ENCODE measurements at places on chromosomes 12 and 14.

- DNase-seq = no peak
These were observed 96.1 kb downstream of the CCDC91 start for GRCh38 chr12:28286352-28286751.

- no peak for DNase-seq
These were observed 262.3 kb downstream of the NUAK1 start for GRCh38 chr12:105876396-105876927.

DNA sequence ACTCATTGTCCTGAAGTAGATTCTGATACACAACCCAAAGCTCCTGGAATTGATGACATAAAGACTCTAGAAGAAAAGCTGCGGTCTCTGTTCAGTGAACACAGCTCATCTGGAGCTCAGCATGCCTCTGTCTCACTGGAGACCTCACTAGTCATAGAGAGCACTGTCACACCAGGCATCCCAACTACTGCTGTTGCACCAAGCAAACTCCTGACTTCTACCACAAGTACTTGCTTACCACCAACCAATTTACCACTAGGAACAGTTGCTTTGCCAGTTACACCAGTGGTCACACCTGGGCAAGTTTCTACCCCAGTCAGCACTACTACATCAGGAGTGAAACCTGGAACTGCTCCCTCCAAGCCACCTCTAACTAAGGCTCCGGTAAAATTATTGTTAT is 63.8 kb downstream of the RAD52 start:
- no peak for DNase-seq

GRCh38 chr12:24533716-24534352 is 415.1 kb downstream of the BCAT1 start:
- no peak for DNase-seq

- no peak for DNase-seq
These were observed 10.6 kb upstream of the CYP46A1 start for GRCh38 chr14:99673305-99674063.

DNA sequence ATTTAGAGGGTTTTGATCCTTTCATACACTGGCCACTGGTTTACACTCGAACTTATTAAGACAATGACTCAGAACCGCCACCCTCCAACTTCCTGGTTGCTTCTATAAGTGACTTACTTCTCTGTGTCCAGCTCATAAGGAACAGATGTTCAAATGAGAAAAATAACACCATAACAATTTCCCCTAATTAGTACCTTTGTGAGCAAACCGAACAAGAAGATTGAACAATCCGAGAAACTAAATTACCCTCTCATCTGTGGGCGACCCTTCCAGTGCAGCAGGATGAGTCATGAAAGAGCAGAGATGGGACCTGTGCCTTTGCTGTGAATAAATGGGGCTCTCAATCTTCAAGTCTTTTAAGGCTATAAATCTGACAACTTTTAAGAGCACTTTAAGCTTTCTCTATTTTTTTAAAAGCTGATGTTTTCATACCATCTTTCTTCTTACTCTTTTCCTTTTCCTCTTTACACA is 146.8 kb upstream of the RASSF8 start:
- no peak for DNase-seq

GRCh38 chr12:96571101-96571862 is 81.9 kb downstream of the CFAP54 start:
- DNase-seq = no peak

DNA sequence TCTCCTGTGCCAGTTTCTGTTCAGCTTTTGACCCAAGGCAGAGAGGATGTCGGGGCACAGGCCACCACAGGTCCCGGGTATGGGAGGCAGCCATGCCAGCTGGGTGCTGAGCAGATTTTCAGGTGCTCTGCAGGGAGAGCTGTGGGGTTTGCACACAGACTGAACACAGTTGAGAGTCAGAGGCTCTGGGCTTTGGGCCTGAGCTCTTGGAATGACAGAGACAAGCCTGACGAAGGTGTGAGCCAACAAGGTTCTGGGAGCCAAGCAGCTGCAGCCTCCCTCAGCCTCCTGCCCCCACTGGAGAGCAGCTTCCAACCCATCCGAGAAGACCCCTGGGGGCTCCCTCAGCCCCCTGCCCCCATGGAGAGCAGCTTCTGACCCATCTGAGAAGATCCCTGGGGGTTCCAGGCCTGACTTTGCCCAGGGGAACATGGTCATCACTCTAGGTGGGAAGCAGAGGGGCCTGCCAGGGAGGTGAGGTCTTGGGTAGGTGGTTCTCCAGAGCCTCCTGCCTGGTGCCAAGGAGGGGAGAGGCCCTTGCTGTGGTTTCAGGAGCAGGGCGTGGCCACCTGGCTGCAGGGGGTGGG is 13.8 kb downstream of the FBRSL1 start:
- peak; percentile 57 for DNase-seq

- DNase-seq = no peak
These were observed 6.9 kb upstream of the CKAP4 start for GRCh38 chr12:106254724-106255123.

DNA sequence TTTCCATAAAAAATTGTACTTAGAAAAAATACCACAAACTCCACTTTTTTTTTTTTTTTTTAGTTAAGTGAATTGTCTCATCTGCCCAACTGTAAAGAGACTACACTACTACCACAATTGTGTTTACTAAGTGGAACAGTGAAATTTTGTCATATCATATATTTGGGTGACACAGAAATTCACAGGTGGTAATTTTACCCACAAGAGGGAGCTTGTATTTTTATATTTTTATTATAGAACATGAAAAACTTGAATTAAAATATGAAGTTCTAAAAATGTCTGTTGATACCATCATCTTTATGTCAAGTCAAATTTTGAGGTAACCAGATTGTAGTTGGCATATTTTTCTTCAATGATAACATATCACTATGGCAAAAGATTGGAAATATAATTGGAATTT is 329.4 kb upstream of the SOX5 start:
- no peak for DNase-seq

- DNase-seq = no peak
These were observed 425.2 kb upstream of the MIS18BP1 start for GRCh38 chr14:45678163-45678562.

DNA sequence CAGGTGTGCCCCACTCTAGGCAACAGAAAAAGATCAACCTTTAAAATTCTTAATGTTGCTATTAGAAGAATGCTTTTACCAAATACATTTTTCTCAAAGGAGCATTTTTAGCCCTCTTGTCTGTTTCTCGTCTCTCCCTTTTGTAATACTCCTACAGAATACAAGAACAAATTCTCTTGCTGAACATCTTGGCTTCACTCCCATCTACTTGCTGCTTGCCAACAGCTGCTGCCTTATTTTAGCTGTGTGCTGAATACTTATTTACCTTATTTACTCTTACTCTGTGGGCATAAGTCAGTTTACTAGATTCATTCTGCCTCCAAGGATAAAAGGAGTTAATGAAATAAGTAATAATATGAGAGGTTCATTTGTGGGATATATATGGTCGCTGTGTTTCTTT is 70.8 kb downstream of the POLR3B start:
- peak; percentile 88 for DNase-seq

DNA sequence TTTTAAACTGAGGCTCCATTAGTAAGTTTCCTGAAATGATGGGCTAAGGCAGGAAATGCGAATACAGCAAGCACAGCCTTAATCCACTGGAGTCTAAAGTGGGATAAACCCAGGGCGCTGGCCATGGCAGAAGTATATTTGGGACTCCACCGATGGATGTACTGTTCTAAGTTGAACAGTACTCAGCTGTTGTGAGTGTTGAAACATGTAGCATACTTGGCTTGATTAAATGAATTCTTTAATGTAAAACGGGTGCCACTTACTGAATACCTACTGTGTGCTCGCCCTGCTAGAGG is 996 bp downstream of the SSPN start:
- peak; percentile 62 for DNase-seq

GRCh38 chr12:88870000-88870737 is 289.9 kb upstream of the KITLG start:
- DNase-seq = no peak

DNA sequence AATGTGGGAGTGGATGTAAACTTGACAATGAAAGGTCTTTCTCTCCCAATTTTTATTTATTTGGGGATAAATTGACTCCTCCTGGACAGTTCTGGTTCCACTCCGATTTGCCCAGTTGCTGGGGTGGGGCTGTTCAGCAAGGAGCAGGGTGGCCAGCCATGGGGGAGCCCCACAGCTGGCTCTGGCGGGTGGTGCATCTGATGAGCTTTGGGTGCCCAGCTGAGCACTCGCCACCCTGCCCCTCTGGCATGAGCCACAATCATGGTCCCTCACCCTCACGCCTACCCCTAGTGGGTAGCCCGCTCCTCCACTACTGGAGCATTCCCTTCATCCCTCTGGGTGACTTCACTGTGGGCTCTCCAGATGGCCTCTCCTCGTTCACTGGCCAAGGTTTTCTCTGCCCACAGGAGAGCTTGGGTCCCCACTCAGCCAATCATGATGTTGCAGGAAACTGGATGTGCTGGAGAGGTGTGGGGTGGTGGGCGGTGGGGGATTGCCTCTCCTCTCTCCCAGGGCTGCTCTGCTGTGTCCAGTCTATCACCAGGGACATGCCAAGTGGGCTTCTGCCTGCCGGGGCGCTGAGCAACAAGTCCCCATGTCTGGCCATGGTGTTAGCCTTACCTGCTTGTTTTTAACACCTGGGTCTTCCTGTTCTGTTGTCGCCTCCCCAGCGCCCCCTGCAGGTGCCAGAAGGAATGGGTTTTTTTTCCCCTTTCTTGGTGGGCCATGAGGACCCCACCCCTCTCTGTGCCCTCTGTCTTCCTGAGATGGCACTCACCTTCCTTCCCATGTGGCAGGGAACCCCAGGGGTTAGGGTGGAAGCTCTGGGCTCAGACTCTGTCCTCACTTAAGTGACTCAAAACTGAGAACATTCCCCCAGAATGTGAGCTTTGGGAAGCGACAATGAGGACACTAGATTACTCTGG is 3.4 kb downstream of the CYP46A1 start:
- DNase-seq = no peak

GRCh38 chr12:52310622-52311284 is 10.4 kb downstream of the KRT83 start:
- peak; percentile 31 for DNase-seq

- DNase-seq = peak; percentile 47
These were observed 85.9 kb upstream of the REP15 start for GRCh38 chr12:27610374-27610773.

GRCh38 chr12:79300199-79300568 is 390.6 kb downstream of the PAWR start:
- DNase-seq = no peak

- DNase-seq = no peak
These were observed 32.0 kb downstream of the SLC25A29 start for GRCh38 chr14:100274250-100274649.

- DNase-seq = peak; percentile 40
These were observed 105.2 kb downstream of the ZFC3H1 start for GRCh38 chr12:71558445-71558844.

- DNase-seq = no peak
These were observed 76.3 kb downstream of the HECTD4 start for GRCh38 chr12:112305951-112306350.

GRCh38 chr14:76219873-76220272 is 68.2 kb downstream of the GPATCH2L start:
- no peak for DNase-seq

DNA sequence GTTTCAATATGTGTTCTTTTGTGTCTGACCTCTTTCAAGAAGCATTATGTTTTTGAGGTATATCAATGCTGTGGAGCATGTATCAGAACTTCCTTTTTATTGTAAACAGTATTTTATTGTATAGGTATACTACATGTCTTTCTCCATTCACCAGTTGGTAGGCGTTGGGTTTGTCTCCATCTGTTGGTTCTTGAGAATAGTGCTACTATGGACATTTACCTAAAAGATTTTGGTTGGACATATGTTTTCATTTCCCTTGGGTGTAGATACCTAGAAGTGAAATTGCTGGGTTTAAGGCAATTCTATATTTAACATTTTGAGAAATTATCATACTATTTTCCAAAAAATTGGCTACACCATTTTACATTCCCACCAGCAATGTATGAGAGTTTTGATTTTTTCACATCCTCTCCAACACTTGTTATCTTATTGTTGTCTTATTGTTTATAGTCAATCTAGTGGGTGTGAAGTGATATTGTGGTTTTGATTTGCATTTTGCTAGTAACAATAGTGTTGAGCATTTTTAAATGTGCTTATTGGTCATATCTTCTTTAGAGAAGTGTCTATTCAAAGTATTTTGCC is 409.2 kb downstream of the IPO8 start:
- DNase-seq = peak; percentile 32

DNA sequence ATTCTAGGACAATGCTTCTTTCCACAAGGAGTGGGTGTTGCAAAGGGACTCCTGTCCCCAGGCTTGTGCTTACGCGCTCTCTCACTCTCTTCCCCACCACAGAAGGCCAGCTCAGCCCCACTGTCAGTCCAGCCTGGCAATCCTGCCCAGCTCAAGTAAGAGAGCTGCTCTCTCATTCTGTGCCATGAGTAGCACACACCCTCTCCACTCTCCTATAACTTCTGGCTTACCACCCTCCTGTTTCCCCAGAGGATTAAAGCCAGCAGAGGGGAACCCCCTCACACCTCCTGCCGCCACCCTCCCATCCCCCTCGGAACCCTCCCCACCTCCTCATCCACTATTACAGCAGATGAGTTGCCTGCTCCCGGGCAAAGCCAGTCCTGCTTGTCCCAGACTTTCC is 17.1 kb downstream of the NCKAP5L start:
- DNase-seq = no peak

DNA sequence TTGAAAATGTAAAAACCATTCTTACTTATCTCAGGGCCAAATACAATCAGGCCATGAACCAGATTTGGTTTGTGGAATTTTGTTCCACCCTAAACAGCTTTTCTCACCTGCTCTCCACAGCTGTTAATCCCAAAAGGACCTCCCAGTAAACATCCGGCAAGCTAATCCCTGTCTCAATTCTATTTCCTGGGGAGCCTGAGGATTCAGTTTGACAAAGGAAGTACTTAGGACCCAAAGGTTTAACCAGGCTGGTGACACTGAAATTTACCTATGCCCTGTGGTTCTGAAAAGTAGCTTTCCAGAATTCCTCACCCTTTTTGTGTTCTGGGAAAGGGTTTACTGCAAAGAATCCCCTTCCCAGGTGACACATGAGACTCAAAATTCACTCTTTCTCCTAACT is 15.0 kb downstream of the CAPZA3 start:
- DNase-seq = peak; percentile 13

DNA sequence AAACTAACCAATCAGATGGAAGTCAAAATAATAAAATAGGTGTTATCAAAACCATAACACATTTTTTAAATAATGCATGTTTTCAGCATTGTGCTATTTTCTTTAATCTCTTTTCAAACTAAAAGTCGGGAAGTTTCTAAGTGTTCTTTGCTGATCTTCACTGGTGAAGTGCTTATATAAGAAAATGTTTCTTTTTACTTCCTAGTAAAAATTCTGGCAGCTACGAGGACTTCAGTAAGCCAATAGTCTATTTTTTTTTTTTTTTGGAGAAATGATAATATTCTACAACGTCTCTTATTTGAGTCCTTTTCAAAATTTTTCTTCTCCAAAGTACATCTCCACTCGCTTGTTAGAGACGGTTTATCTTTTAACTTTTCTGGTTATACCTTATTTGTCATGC is 448.0 kb downstream of the SLC6A15 start:
- DNase-seq = peak; percentile 3

GRCh38 chr12:41683513-41684240 is 461.0 kb downstream of the GXYLT1 start:
- no peak for DNase-seq

- DNase-seq = peak; percentile 39
These were observed 92.0 kb downstream of the EMP1 start for GRCh38 chr12:13288501-13288900.

Measured in tongue (tissue), 3 donors.